NCI-H2081 treated with DMSO at 0.1 percent for 48 hours (cell line): ENCODE measurements at places on chromosomes 11 and 22.

DNA sequence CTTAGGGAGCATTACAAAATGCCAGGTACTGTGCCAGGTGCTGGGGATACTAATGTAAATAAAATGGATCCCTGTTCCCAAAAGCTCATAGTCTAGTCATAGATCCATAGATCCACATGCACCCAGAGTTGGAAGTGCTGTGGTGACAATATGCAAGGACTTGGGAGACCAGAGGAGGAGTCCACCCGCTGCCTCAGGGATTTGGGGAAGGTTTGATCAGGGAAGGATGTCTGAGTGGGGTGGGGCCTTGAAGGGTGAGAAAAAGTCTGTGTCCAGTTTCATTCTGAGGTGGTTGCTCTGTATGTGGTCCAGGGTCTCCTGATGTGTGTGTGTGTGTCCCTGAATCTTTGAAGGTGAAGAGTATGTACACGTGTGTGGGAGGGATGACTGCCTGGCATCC is 9.2 kb downstream of the SOX10 start:
- DNase-seq = no peak

DNA sequence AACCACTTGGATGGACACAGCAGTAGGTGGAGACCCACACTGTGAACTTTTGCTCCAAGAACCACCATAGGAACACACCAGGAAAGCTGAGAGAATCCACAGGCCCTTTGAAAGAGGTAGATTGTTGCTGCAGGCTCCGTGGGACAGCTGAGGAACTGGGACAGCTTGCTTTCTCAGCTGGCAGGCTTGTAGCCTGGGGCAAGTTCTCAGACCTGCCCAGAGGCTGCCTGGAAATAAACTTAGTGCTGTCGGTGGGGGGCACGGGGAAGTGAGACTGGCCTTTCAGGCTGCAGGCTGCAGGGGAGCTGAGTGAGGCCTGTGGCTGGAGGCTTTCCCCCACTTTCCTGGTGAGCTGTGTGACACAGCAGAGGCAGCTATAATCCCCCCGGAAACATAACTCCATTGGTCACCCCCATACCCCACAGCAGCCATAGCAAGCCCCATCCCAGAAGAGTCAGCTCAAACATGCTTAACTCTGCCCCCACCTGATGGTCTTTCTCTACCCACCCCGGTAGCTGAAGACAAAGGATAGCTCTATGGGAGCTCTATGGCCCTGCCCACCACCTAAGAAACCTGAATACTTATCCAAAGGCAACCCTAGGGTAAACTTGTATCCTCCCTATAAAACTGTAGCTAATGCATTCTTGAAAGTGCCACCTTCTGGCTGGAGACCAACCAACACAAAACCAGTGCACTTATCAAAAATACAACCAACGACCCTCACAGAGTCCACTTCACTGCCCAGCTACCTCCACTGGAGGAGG is 21.4 kb upstream of the ACRV1 start:
- DNase-seq = no peak

GRCh38 chr22:30027169-30027568 is 53.1 kb upstream of the HORMAD2 start:
- no peak for DNase-seq

DNA sequence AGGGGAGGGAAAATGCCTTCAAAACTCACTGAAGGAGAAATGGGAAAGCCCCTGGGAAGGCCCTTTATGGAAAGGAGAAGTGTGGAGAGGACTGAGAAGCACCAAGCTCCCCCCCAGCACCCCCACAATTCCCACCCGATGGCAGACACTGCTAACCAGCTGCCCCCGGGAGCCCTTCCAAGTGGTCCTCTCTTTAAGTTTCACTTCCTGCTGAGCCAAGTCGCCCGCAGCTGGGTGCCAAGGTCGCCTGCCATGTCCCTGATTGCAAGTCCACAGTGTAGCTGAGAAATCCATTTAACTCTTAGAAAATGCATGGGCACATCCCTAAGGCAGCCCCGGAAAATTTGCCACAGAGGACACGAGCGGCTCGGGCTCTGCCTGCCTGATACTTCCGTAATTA is 68.2 kb downstream of the GALNT18 start:
- DNase-seq = no peak

- DNase-seq = no peak
Measured at GRCh38 chr22:27003297-27003696, 345.9 kb downstream of the MIAT start.

DNA sequence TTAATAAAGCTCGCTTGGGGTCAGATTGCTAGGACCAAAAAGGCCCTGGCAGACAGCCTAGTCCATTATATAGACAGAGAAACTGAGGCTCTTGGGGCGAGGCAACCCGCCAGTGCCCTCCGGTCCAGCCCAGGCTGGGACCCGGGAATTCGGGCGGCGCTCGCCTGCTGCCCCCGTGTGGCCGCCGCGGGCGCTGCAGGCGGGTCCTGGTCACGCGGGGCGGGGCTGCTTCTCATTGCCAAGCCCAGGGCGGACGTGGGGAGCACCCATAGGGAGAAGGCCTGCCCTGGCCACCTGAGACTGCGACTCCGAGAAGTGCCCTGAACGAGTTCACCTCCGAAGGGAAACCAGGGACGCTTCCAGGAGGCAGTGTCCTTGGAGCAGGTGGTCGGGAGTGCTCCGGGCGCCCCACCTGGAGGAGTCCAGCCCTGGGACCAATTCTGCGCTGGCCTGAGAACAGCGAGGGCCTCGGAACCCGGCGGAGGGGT is 36.0 kb upstream of the CSNK1E start:
- no peak for DNase-seq

DNA sequence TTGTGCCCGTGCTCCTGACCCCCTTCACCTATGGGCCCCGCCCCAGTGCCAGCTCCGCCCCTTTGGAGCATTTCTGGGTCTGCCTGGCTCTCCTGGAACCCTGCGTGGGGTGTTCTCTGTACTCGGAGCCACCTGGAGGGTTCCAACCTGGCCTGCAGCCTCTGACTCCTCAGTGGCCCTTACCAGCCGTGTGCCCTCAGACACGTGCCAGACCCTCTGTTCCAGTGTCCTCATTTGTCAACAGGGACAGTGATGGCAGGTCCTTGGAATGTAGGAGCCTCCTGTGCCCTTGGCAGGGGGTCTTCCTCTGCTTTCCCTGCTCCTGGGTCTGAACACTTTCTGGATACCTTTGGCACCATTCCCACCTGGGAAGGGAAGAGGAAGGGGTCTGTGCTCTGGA is 96.4 kb downstream of the CACNA1I start:
- no peak for DNase-seq

- no peak for DNase-seq
Measured at GRCh38 chr11:93540896-93541553, 2.2 kb downstream of the SMCO4 start.

DNA sequence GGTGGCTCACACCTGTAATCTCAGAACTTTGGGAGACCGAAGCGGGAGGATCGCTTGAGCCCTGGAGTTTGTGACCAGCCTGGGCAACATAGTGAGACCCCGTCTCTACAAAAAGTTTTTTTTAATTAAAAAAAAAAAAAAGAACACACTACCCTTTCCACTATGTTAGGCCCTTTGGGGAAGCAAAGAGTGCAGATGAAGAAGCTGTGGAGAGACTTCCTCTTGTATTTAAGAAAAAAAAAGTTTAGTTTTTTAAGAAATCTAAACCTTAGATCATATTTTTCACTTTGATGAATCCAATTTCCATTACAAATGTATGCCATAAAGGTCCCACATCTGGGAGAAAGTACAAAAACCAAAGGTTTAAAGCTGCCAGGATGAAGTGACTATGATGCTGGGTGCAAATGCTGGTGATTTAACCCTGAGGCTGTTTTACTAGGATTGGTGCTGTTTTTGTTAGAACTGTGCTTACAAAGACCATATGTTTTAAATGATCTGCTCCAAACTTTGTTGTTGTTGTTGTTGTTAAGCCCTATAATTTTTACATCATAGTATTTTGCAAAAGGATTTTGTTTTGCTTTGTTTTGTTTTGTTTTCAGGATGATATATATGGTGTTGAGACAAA is 28.9 kb upstream of the ACER3 start:
- no peak for DNase-seq
